ENCODE measurements at places on chromosomes 4 and X.

- DNase-seq, result no peak
These were observed 8.3 kb downstream of the ZIC3 start for GRCh38 chrX:137574102-137574783.

DNA sequence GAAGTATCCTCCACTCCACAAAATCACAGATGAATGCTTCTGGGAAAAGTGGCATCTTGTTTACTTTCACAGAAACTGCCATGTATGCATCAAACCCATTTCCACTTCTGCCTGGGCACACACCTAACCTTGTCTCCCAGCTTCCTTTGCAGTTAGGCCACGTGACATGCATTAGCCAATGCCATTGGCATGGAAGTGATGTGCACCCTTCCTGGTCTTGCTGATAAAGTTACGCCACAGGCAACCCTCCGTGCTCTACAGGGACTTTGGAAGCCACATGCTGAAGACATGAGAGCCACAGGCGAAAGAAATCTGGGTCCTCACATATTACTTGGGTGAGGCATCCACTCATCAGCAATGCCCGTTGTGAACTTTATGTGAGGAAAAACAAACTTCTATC lies 123.3 kb downstream of the USP46 start:
- no peak for DNase-seq

- no peak for DNase-seq
These were observed 64.1 kb upstream of the MAD2L1 start for GRCh38 chr4:120130786-120131185.

DNA sequence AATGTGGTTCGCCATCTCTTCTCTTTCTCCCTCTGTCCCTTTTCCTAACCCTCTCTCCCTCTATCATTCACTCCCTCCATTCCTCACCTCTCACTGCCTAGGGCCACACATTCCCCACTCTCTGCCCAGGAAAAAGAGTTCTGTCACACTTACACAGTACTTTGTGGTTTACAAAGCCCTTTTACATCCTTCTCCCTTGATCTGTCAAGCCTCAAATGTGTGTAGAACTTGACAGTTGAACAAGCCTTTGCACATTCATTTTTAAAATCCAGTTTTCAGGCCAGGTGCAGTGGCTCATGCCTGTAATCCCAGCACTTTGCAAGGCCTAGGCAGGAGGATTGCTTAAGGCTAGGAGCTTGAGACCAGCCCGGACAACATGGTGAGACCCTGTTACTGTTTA lies 156.3 kb downstream of the VSIG4 start:
- DNase-seq, result no peak

DNA sequence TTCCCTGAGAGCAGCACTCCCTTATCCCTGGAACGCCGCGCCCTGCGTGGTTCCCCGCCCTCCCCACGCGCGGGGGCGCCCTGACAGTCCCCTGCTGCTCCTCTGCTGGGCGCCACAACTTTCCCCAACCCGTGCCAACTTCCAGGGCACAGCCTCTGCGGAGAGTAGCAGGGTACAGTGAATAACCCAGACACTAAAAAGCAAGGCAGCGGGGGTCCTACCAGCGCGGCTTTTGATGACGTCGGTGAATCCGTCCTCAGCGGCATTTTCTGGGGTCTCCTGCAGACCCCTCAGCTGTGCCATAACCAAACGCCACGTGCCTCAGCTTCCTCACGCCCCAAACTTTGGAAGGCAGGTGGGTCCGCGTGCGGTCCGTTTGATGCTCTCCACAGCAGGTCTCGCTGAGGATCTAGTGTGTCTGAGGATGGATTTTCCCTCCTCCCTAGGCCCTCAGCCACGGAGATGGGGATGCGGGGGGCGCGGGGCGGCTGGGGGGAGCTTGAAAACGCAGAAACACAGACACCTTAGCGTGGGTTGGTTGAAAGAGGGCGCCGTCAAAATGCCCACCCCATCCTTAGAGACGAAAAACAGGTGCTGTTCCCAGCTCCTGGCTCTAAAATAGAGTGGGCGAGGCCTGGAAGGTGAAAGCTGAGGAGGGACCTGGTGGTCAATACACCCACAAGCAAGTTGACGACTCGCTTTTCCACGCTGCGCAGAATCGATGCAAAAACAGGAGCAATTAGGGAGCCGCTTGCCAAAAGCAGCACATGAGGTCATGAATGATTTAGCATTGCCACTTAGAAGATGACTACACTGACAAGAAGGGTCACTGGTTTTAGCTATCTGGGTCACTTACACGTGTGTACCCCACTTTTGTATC lies 405.6 kb downstream of the FAM47A start:
- no peak for DNase-seq

GRCh38 chr4:141335166-141335565 lies 114.5 kb downstream of the ZNF330 start:
- no peak for DNase-seq

DNA sequence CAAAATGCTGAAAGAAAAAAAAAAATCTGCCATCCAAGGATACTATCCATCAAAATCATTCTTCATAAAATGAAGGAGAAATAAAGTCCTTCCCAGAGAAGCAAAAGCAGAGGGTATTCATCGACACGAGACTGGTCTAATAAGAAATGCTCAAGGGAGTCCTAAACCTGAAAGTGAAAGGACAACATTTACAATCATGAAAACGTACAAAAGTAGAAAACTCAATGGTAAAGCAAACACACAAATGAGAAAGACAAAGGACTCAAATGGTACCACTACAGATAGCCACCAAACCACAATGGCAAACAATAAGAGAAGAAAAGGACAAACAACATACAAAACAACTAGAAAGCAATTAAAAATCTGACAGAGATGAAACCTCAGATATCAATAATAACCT lies 41.0 kb downstream of the CD99L2 start:
- no peak for DNase-seq

DNA sequence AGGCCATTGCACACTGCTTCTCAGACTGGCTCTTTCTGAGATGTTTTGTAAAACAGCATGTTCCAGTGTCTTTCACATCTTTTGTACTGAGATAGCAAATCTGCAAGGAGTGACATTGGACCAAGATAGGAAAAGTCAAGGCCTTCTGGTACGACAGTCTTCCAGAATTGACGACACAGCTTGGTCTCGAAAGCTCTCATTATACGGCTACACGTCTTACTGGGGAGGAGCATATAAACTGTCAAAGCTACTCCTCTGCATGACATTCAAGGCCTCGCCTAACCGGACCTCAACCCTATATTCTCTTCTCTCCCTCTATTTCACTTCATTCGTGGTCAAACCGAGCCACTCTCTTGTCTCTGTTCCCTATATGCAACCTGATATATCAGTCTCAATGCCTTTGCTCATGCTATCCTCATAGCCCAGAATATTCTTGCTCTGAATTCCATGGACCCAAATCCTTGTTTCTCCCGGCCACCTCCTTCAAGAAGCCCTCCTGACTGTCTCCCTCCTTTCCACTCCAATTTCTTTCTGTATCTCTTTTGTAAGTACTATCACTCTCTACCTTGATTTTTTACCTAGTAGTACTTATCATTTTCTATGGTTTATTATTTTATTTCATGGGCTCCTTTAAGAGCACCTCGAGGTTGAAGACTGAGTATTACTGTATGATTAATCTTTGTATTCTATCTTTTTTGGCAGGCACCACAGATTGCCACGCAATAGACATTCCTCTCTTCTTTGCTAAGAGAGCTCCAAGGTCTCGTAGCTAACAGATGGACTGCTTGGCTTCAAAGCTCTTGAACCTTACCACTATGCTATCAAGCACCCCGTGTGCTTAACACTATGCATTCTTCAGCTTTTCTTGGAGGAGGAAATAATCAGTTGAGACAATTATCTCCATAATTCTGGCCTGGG lies 35.1 kb downstream of the RBM47 start:
- DNase-seq, result peak; percentile 88
